Dermis blood vessel endothelial cell (primary cell): ENCODE measurements at places on chromosomes 1 and 21. TPM values are rescaled to one million over a fixed set of nuclear protein-coding genes. Genes with fewer than 3 reads are reported as not detected.

Gene SDC3
- 22.0 and 55.3 TPM in 2 replicates for total RNA-seq

- no peak for DNase-seq
Measured at GRCh38 chr1:64597113-64597512, 127.2 kb downstream of the CACHD1 start.

GRCh38 chr21:36694593-36695282 is 4.2 kb upstream of the SIM2 start:
- DNase-seq, result no peak

- no peak for DNase-seq
Measured at GRCh38 chr1:219308367-219308766, 134.7 kb downstream of the LYPLAL1 start.

DNA sequence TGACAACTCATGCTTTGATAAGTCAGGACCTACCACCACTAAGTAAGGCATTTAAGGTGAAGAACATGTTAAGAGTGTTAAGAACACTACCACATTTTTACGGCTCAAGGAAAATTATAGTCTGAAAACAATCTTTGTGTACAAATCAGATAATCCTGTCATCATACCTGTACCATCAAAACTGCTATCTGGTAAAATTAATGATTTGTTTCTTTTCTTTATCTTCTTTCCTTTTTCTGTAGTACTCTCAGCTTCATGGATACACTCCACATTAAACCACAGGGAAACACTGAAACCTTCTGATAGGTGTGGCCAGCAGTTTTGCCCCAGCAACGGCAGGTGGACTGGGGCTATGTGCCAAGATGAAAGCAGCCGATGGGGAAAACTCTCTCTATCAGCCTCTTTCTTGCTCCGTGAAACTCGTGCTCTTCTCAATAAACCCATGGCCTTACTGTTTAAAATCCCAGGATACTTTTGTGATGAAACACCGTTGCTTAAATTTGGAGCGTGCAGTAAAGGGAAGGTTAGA is 75.1 kb downstream of the LYST start:
- no peak for DNase-seq

DNA sequence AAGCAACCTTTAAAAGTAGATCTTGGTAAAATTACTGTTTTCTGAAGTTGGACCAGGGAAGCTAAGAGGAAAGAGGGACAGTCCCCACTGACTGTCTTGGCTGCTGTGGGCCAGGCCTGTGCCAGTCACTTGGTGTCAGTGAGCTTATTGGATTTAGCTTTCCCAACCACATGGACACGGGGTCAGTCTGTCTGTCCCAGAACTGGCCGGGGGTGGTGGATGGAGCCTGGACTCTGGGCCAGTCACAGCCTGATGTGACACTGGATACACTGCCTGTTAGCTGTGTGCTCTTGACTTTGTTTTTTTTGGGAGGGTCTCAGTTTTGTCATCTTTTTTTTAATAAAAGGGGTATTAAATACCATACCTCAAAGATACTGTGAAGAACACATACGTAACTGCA is 96.7 kb downstream of the GALNT2 start:
- DNase-seq, result no peak

GRCh38 chr1:225737866-225738265 is 39.8 kb upstream of the SRP9 start:
- no peak for DNase-seq
